Eye (tissue), 1 donor: ENCODE measurements at places on chromosomes 1 and 21.

GRCh38 chr1:198556971-198557370 is 16.5 kb upstream of the ATP6V1G3 start:
- peak; percentile 12 for DNase-seq

- no peak for DNase-seq
Measured at GRCh38 chr1:164382384-164382783, 176.6 kb upstream of the PBX1 start.

GRCh38 chr21:25733859-25734653 is 648 bp downstream of the ATP5PF start:
- peak; percentile 60 for DNase-seq

- no peak for DNase-seq
Measured at GRCh38 chr1:66809245-66809644, 8.2 kb upstream of the INSL5 start.
